NCI-H1436 (cell line): ENCODE measurements at places on chromosomes 5 and 9.

GRCh38 chr5:148816357-148816756 is 10.1 kb upstream of the ADRB2 start:
- DNase-seq = no peak

DNA sequence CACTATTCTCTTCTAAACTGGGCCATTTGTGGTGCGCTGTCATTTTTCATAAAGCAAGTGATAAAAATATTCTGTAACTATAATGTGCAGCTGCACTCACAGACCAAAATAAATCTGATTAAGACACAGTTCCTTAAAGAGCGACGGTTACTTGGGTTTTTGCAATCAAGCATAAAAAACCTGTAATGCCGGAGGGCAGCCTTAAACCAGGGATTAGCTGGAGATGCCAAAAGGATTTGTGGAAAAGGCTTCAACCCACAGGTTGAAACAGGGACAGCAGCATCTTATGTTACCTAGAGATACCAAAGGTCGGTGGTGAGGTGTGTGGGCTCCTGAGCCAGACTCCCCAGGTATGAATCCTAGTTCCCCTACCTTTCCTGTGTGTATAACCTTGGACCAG is 49.3 kb downstream of the CTNND2 start:
- no peak for DNase-seq

GRCh38 chr5:75707911-75708509 is 9.2 kb downstream of the POC5 start:
- DNase-seq = no peak

DNA sequence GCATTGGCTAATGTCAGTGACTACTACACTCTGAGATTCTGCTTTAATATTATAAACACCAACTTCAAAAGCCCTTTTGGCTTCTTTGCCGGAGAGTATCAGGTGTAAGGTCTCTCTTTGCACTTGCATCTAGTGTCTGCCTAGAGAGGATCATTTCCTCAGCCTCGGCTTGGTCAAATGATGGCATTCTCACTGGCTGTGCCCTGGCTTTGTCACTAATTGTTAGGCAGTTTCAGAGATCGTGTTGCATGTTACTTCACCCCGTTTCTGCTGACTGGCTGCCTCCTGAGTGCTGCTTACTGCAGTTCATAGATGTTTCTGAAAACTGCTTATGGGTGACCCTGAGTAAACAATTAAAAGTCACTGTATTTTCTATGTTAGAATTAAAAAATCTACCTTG is 48.8 kb downstream of the SLC1A3 start:
- DNase-seq = no peak

DNA sequence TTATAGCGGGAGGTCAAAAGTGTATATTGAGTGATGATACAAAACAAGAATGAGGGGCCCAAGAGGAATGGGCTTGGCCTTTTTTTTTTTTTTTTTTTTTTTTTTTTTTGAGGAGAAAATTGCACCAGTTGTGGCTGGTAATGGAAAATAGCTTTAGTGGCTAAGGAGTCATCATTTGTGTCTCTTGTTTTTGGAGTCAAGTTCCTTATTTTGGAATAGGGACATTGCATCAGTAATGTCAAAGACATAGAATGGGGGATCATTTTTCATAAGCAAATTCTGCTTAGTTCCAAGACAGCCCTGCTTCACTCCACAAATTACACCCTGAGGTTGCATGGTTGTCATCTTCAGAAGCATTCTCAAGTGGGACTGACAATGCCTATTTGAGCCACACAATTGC is 137.4 kb downstream of the STK32A start:
- DNase-seq = no peak

- DNase-seq = no peak
These were observed 41.9 kb downstream of the CDH6 start for GRCh38 chr5:31235381-31235780.

DNA sequence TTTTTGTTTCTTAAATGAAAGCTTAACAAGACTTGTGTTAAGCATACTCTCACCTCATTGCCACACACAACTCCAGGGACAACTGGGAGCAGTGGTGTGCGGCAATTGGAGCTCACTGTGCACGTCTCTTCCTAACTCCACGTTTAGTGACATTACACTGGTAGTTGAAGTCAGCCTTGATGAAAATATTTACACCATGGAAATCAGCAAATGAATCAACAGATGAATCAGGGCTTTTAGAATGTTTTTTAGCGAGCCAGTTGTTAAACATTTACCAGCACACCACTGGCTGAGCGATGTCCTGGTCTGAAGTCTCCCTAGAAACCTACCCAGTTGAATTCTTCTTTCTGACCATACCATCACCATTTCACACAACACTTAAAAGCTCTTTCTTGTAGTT is 67.3 kb downstream of the KLHL3 start:
- DNase-seq = no peak

- no peak for DNase-seq
These were observed 4.9 kb upstream of the RCL1 start for GRCh38 chr9:4787876-4788275.

GRCh38 chr5:77360381-77360780 is 131.7 kb downstream of the WDR41 start:
- DNase-seq = no peak

DNA sequence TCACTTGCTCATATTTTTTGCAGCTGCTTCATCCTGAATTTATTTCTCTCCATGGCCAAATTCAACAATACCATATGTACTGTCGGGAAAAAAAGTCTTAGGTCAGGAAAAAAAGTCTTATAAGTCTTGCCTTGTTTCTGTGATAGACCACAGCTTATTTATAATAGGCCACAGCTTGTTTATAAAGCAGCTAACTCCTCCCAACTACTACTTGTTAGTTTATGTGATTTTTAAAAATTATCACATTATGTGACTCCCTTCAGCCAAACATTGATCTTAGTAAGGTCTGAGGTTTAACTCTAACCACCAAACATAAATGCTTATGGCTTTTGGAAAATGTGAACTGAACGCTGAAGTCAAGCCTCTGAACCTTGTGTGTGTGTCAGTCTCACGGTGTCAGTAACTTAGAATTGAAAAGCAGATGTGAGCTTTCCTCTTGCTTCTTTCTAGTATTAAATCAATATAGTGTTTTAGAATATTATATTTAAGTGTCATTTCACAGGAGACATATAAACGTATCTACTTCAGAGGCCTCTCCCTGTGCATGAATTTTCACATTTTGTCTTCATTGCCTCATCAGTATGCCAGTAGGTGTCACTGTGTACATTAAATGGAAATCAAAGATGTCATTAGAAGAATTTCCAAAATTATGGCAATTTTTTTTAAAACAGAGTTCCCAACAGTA is 51.3 kb downstream of the SNX24 start:
- no peak for DNase-seq

DNA sequence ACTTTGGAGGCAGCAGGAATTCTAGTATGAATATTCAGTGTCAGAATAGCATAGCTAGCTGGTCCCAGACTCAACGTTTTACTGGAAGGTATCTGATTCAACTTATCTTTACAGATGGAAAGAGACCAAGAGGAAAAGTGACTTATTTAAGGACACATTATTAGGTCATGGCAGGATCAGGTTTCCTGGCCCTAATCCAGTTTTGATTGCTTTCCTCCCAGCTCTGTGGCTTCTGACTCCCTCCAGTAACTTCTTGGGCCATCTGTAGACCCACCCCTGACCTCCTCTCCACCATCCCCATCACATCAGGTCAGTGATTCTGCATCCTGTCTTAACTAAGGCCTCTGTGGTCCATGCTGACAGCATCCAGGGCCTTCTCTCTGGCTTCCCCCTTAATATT is 38.4 kb downstream of the SH3TC2 start:
- no peak for DNase-seq

DNA sequence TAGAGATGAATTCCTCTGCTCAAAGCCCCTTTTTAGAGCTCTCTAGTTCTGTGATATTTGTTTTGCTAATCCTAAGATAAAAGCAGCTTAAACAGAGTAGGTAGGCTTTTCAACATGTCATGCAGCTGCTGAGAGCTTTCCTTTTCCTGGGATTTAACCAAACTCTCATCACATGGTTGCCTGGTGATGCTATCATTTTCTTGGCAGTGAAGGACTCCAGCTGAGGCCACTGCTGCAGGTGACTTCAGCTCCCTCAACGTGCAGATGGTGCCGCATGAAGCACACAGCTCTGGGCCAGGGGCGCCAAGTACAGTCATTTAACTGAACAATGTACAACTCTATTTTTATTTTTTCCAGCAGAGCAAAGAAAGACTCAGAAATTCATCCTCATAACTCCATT is 42.2 kb downstream of the SECISBP2 start:
- DNase-seq = no peak

DNA sequence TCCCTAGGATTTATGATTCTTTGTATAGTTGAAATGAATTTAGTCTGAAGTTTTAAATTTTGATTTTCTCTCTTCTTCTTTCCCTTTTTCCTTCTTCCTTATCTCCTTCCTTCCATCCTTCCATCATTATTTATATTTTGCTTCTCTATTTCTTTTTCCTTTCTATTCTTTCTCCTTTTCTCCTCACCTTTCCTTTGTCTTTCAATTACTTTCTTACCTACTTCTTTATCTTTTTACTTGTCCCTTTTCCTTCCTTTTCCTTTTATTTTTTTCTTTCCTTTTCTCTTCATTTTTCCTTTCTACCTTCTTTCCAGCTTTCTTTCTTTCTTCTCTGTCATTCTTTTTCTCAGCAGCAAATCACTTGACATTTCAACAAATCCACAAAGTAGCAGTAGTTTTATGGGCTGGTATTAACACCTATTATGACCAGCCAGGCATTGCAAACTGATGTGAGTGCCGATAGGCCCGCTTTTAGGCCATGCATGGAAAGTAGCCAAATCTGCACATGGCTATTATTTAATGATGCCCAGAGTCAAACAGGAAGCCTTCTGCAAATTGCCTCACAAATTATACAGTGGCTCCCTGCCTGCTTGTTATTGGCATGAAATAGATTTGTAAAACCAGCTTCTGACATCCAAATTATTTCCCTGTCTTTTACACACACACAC is 37.1 kb upstream of the NR3C1 start:
- DNase-seq = peak; percentile 15

DNA sequence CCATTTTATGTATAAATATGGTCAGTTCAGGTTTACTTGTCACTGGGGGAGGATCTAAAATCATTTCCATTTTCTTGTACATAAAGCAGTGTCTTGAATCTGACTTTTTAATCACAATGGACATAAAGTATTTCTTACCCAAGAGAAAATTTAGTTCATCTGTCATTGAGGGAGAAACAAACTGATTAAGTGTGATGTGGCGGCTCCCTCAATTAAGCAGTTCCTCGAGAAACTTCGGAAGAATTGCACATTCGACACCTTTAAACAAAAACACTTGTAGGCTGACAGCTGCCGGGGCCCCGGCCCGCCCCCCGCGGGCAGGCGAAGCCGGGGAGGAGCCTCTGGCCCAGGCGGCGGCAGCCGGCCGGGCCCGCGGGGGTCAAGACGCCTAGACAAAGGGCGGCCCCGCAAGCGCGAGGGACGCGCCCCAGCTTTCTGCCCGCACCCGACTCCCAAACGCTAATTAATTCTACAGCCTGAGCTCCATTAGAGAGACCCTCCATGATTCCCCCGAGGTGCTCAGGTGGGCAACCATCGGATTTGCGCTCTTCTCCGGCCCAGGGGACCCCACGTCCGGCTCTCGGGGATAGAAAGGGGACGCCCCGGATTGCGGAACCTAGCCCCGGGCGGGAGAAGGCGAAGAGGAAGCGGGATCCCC is 750 bp downstream of the TRIM36 start:
- DNase-seq = peak; percentile 17

- no peak for DNase-seq
These were observed 32.6 kb upstream of the SPTLC1 start for GRCh38 chr9:92147852-92148180.

- DNase-seq = no peak
These were observed 52.1 kb downstream of the CYSTM1 start for GRCh38 chr5:140227046-140227445.

GRCh38 chr5:80192507-80193241 is 63.2 kb downstream of the SERINC5 start:
- DNase-seq = no peak

DNA sequence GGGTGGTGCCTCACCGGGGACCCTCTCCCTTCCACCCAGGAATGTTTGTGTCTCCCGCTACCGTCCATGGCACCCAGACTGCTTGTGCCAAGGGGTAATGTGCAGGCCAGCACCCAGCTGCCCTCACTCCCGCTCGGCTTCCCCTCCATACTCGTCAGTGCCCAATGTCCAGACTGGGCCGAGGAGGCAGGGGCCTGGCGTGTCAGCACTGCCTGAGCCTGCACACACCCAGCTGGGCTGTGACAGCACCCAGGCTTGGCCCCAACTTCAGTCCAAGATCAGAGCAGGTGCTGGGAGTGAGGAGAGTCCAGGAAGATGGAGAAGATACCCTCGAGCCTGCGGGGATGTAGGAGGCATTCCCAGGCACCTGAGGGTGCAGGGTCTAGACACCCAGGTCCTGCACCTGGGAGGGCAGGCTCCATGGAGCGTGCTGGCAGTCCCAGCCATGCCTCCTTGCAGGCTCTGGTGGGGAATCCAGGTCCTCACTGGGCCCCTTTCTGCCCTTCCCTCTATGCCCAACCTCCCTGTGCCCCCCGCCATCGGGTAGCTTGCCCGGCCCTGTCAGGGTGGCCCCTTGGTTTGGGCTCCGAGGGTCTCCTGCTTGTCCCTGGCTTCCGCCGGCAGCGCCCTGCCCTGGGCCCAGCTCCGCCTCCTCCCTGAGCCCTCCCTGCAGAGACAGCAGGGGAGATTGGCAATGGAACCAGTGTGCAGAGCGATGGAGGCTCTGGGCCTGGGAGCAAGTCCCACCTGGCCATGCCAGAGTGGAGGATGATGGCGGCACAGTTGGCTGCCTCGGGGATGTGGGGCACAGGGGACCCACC is 250.8 kb upstream of the EDIL3 start:
- DNase-seq = no peak

GRCh38 chr5:10391130-10391529 is 37.6 kb downstream of the MARCHF6 start:
- no peak for DNase-seq

DNA sequence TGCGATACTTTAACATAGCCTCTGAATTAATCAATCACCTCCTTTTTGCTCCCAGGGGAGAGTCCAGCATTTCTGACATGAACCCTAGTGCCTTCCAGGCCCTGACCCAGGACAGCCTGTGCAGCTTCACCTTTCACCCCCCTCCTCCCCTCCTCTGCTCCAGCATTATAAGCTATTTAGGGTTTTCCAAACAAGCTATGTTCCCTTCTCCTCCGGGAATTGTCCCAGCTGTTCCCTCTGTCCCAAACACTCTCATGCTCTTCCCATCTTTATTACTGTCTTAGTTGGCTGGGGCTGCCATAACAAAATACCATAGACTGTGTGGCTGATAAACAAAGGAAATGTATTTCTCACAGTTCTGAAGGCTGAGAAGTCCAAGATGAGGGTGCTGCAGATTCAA is 161.5 kb downstream of the EBF1 start:
- no peak for DNase-seq

GRCh38 chr9:75812141-75812540 is 78.3 kb upstream of the PCSK5 start:
- no peak for DNase-seq

GRCh38 chr9:132077881-132078698 is 1.6 kb downstream of the MED27 start:
- peak; percentile 46 for DNase-seq
